ENCODE measurements at places on chromosomes 7 and 10.
A peak's percentile ranks its signal among the peaks of the same experiment; 100 is the strongest.

DNA sequence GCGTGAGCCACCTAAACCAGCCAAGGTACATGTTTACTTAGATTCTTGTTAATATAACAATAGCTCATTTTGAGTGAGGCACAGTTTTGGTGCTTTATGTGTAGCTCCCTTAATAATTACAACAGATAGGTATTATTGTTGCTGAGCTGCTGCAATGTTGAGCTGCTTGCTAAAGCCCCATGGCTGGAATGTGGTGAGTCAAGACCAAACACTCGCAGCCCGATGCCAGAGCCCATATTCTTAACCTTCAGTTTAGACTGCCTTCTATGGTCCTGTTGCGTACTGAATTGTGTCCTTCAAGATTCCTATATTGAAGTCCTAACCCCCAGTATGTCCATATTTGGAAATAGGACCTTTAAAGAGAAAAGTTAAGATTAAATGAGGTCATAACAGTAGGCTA, 407.1 kb downstream of the NEBL start:
- no peak for DNase-seq

GRCh38 chr10:74927701-74928100, 101.3 kb downstream of the KAT6B start:
- no peak for DNase-seq

DNA sequence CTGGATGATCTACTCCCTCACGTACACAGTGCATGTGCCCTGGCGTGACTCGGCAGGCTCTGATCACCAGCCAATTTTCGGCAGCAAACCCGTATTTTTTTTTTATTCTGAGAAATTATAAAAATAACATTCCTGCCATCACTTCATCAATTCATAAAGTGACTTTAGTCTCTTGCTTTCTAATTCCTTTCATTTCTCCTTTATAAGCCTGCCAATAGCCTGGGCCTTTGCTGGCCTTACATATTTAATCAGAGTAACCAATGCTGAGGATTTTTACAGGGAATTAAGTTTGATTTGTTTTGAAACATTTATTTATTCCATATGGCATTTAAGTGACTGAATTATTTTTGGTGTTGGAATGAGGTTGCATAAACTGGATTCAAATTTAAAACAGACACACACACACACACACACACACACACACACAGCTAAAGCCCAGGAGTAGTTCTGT, 140.8 kb downstream of the ETV1 start:
- no peak for DNase-seq

DNA sequence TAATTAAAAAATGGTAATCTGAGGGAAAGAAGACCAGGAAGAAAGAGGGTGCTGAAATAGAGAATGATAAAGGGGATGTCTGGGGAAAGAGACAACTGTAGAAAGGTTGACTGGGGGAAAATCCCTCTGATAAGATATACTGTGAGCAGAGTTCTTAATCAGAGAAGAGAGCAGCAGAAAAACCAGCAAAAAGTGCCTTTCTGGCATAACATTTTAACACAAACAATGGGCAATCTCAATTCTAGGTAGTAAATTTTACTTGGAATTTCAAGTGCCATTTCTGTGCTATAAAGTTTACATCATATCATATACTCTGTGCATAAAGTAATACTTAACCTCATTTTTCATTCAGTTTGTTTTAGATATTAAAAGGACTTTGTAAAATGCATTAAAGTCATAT, 251.9 kb upstream of the HGF start:
- DNase-seq, result no peak

GRCh38 chr10:6476989-6477388, 103.1 kb downstream of the PRKCQ start:
- no peak for DNase-seq

GRCh38 chr10:17354781-17355180, 99.6 kb downstream of the ST8SIA6 start:
- DNase-seq, result no peak

DNA sequence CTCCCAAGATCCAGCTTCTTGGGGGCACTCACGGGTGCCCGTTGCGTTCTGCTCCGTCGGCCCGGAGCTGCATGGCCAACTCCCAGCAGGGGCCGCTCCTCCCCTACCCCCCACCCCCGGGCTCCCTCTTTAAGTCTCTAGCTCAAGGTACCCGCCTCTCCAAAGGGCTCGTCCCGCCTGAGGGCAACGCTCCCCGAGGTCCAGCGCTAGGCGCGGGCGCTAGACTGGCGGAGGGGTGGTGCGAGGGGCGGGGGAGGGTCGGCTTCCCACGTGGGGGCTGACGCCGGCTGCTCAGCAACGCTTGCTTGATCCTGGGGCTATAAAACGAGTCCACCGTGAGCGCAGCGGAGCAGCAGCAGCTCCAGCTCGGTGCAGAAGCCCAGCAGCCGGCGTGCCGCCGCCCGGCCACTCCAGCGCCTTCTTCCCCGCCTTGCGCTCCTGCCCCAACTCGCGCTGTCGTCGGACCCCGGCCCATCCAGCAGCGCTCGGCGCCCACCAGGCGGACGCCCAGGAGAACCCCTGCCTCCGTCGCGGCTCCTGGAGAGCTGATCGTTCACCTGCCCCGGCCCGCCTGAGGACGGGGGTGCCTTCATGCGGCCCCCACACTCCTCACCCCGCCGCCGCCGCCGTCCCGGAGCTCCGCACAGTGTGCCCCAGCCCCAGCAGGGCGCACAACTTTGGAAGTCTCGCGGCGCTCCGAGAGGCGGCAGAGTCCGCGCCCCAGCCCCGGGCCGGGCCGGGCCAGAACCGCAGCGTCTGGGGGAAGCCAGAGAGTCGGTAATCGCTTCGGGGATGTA, at the start of gene ADRA2A:
ADRA2A (plus strand) TSS at position 348 of the 797 bp plus-strand sequence. CDS start 968 bp downstream, outside the sequence.
- DNase-seq, result peak; percentile 84

DNA sequence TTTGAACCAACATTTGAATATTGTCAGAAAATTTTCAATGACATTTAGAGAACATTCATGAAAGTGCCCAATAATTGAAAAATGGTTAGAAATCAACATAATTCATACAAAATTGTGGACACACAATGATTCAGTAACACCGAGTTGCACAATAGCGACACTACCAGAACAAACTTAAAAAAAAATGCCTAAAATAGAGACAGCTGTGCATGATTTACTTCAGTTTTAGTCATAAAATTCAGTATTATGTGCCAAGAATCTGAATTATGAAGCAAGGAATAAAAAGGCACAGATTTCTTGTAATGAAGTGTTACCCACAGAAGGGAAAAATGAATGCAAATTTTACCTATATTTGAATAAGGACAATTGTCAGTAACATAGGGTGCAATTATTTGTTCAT, 396.0 kb downstream of the SEMA3D start:
- no peak for DNase-seq

- no peak for DNase-seq
Measured at GRCh38 chr7:150939466-150939865, 38.7 kb downstream of the KCNH2 start.

- DNase-seq, result no peak
Measured at GRCh38 chr10:113960617-113961181, 83.0 kb upstream of the ADRB1 start.

DNA sequence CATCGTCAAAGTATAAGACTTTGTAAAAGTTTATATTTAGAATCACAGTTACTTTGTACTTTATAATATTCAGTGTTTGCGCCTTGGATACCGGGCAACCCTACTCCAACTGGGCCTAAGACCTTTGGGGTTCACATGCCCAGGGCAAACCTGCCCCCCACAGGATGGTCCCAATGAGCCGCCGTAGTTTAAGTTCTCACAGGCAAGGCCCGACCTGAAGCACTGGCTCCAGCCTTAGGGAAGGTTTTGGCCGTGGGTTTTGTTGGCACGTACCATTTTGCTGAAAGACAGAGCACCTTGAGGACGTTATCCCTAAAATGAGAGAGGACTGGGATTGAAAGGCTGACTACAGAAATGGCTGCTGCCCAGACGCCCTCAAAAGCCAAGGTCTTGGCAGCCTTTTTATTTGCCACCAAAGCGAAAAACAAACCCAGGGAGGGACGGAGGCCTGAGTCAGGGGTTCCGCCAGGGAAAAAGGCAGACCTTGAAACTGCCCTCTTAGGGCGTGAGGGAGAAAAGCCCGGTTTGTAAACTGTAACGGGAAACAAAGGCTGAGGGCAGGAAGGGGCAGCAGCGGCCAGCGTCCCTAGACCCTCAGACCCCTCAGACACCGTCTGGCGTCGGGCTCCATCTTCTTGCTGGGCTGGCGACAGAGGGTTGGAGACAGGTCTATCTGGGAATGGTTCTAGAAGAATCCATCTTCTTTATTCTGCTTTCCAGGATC, at the start of gene CCDC172:
CCDC172 (plus strand) TSS at position 222 of the 724 bp plus-strand sequence. CDS start 564 bp downstream, outside the sequence.
- DNase-seq, result no peak

DNA sequence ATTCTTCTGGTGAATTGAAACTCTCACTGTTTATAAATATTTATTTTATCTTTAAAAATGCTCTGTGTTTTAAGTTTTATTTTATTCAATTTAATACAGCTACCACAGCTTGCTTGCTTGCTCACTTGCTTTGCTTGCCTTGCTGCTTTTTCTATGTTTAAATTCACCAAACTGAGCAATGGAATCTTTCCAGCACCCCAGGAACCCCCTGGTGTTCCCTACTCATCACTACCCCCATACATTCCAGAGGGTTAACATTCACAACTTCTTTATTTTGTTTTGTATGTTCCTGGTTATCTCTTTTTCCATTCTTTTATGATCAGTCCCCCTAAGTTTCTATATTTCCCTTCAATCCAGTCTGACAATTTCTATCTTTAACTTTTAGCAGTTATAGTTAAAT, 166.5 kb upstream of the COL1A2 start:
- DNase-seq, result no peak

GRCh38 chr7:44643206-44643605, 36.8 kb downstream of the OGDH start:
- DNase-seq, result no peak

DNA sequence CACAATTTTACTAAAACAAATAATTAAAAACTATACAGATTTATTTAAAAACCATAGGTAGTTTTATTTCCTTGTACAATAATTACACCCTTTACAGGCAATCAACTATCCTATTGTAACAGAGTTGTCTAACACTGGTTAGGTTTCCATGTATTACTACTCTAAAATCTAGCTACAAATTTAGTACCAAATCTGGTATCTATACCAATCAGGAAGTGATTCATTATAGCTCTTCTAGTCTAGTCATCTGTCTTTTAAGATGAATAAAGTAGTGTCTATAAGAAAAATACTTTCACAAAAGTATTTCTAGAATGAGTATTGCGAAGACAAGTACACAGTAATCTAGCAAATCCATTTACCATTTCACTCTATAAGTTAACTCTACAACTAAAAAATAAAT, 16.9 kb downstream of the ZNF800 start:
- DNase-seq, result no peak

DNA sequence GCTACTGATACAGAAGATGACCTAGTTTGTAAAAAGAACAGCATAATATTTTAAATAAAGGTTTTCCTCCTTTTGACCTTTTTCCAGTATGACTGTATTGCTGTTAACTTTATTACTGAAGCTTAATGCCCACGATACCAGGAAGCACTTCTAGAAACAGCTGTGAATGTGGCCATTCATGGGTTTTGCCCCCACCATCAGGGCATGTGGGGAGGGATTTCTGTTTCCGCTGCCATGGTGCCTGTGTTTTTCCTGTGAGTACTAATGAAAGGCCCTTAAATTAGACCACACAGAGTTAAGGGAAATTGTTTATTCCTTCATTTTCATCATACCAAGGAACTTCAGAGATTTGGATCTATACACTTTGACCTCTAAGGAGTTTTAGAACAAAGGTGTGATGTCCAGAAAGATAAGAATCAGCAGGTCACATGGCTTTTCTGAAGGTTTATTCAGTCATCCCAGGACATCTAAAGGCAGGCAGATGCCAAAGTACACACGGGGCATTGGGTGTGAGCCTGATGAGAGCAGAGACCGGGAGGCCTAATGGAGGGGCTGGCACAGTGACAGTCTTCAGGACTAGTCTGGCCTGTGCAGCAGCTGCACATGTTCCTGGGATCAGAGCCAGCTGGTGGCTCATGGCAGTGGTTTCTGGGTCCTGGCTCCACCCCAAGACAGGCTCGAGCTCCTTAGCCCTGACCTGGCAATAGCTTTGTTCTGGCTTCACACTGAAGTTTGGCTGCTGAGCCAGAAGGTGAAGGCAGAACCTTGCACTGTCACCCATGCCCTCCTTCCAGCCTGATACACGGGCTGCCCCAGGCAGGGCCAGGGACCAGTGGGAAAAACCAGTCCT, 190.9 kb downstream of the REEP3 start:
- peak; percentile 95 for DNase-seq

DNA sequence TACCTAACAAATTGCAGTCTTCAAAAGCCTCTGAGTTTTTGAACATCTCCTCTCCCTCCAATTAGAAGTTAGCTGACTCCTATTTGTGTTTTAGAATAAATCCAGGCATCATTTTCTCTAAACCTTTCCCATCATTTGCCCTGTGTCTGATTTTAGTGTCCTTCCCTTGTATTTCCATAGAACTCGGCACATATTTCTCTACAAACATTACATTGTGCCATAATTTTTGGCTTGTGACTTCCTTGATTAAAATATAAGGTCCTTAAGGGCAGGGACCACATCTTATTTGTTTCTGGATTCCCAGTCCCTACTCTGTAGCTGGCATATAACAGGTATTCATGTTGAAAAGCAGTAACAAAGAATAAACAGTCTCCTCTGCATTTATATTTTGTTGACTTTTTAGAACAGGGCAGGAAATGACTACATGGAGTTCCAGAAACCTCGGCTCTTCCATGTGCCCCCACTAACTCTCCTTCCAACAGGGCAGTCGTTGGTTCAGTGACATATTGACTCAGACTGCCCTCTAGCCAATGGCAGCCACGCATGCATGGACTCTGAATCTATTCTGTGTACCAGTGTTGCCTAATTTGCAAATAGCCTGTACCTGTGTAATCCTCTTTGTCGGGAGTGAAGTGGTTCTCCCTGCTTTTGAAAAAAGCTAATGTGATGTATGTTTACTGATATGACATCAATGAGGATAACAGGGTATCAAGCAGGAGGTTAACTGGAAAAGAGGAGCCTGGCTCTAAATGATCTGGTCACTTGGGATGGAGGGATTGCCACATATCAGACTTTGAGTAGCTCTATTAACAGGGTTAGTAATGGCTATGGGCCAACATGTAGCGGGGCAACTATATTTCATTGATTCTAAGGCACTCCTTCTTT, 19.8 kb upstream of the CPN1 start:
- DNase-seq, result peak; percentile 23

DNA sequence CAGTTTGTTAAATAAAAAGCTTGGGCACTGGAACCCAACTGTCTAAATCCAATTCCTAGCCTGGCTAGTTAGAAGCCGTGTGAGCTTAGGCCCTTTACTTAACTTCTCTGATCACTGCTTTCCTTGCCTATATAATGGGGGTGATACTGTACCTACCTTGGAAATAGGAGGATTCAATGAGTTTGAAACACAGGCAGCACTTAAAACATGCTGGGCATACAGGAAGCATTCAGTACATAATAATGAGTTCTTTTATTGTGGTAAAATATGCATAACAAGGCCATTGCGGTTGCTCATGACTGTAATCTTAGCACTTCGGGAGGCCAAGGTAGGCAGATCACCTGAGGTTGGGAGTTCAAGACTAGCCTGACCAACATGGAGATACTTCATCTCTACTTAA, 47.4 kb upstream of the SEPHS1 start:
- DNase-seq, result no peak

- no peak for DNase-seq
Measured at GRCh38 chr7:151686016-151686766, 166.5 kb upstream of the RHEB start.

- no peak for DNase-seq
Measured at GRCh38 chr10:6204341-6205191, 1.8 kb downstream of the PFKFB3 start.

- DNase-seq, result no peak
Measured at GRCh38 chr7:72925546-72926120, 738 bp downstream of the POM121 start.

GRCh38 chr7:93014410-93014809, 103.4 kb downstream of the SAMD9 start:
- DNase-seq, result no peak
